Subcutaneous adipose tissue (tissue), 4 donors: ENCODE measurements at places on chromosomes 2 and 18. TPM values are rescaled to one million over a fixed set of nuclear protein-coding genes. Genes with fewer than 3 reads are reported as not detected.

CABYR gene
- total RNA-seq = 0.33 TPM

IL36G gene
- not detected for total RNA-seq

PLGLB2 gene
- not detected for total RNA-seq

SLC38A11 gene
- 2.1 TPM for total RNA-seq

CIDEA gene
- 336 TPM for total RNA-seq

POTEC gene
- not detected for total RNA-seq

GCKR gene
- 1.4 TPM for total RNA-seq
